ENCODE measurements at places on chromosomes 11 and 22. TPM values are rescaled to one million over a fixed set of nuclear protein-coding genes. Genes with fewer than 3 reads are reported as not detected.

Gene PANX2
- total RNA-seq, result 0.17 TPM

Gene RAB39A
- total RNA-seq, result not detected

Gene DSCAML1
- not detected for total RNA-seq

Gene LIF
- 10.6 TPM for total RNA-seq

Gene MEI1
- 0.73 TPM for total RNA-seq

Gene UBQLN3
- total RNA-seq, result 0.15 TPM

Gene TNNT3
- total RNA-seq, result not detected

Gene CREB3L1
- total RNA-seq, result 56.1 TPM

Gene TSSK2
- not detected for total RNA-seq

Gene TYR
- not detected for total RNA-seq

Gene SMIM38
- total RNA-seq, result 1.7 TPM

Gene MEN1
- 17.3 TPM for total RNA-seq

Gene SMDT1
- total RNA-seq, result 4.1 TPM

Gene TMPRSS13
- not detected for total RNA-seq

Gene OR51B5
- 0.29 TPM for total RNA-seq

Gene MS4A12
- not detected for total RNA-seq

Gene TMPRSS5
- under 0.01 TPM for total RNA-seq

Gene DRICH1
- not detected for total RNA-seq

Gene CSNK2A3
- total RNA-seq, result 2.6 TPM

Gene OR5L2
- not detected for total RNA-seq

Data from smooth muscle cell of trachea (primary cell).